SIG-M5 (cell line): ENCODE measurements at places on chromosomes 7 and 10.
A peak's percentile ranks its signal among the peaks of the same experiment; 100 is the strongest.

- peak; percentile 63 for DNase-seq
Measured at GRCh38 chr10:73110345-73110849, at the start of gene NUDT13. Gene NUDT13 (plus strand): TSS chr10:73110455. CDS start chr10:73114366, 3,911 bp downstream.

DNA sequence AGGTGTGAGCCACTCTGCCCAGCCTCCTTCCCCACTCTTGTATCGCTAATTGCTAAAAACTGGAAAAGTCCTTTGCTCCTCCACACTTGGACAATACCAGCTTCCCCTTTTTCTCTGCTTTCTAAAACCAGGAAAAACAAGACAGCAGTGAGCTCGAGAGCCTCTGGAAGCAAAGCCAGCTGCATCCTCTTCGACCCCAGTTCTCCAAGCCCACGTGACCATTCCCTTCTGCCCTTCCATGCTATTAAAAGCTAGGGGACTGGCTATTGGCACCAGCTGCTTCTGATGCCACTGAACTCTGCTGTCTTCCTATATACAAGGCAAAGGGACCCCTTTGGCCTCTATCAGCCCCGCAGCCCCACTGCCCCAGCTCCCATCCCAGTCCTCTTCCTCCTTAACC lies 92.2 kb downstream of the SPDYE5 start:
- DNase-seq = no peak

DNA sequence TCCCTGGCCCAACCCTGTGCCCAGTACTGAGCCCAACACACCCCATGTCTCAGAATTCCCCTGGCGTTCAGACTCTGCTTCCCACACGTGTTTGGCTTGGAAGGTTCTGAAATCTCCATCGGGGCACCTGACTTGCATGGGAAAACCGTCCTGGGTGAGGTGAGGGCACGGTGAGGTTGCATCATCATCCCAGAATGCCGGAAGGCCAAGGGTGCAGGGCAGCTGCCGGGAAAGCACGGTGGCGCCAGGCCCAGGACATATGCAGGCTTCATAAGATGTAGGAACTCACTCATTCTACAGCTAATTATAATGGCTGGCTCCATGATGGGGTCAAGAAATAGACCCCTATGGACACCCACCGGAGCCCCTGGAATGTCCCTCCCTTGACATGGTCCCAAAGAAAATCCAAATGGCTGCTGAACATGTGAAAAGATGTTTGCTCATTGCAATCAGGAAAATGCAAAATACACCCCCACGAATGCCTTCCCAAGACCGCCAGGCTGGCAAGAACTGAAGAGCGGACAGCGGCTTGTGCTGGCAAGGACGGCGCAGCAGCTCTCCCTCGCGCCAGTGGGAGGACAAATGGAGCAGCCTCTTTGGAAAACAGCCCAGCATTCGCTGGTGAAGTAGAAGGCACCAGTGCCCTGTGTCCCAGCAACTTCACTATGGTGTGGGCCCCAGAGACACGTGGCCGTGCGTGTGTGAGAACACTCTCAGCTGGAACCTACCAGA lies 2.3 kb downstream of the KNDC1 start:
- no peak for DNase-seq

GRCh38 chr10:132020456-132020855 lies 38.7 kb upstream of the BNIP3 start:
- DNase-seq = no peak

GRCh38 chr7:2374830-2375728 lies 20.5 kb downstream of the EIF3B start:
- no peak for DNase-seq
